Epithelial cell of alveolus of lung (primary cell): ENCODE measurements at places on chromosomes 11 and 22. TPM values are rescaled to one million over a fixed set of nuclear protein-coding genes. Genes with fewer than 3 reads are reported as not detected.

Gene TRIM29
- 0.13 TPM in 1 of 2 replicates, not detected in the other for total RNA-seq

Gene LINC01488
- not detected in 2 replicates for total RNA-seq

Gene IFT27
- total RNA-seq, result 15.3 and 23.8 TPM in 2 replicates

Gene ART5
- 0.52 and 6.8 TPM in 2 replicates for total RNA-seq

Gene OR8B12
- total RNA-seq, result not detected in 2 replicates

Gene PAMR1
- total RNA-seq, result 22.2 and 123 TPM in 2 replicates

Gene RAG2
- total RNA-seq, result not detected in 2 replicates

Gene MRGPRX3
- total RNA-seq, result not detected in 2 replicates

Gene RIBC2
- total RNA-seq, result 0.91 and 1.4 TPM in 2 replicates

Gene SPTBN2
- total RNA-seq, result 0.88 and 6.9 TPM in 2 replicates
